ENCODE measurements at places on chromosomes 2 and 18.
A peak's percentile ranks its signal among the peaks of the same experiment; 100 is the strongest.

DNA sequence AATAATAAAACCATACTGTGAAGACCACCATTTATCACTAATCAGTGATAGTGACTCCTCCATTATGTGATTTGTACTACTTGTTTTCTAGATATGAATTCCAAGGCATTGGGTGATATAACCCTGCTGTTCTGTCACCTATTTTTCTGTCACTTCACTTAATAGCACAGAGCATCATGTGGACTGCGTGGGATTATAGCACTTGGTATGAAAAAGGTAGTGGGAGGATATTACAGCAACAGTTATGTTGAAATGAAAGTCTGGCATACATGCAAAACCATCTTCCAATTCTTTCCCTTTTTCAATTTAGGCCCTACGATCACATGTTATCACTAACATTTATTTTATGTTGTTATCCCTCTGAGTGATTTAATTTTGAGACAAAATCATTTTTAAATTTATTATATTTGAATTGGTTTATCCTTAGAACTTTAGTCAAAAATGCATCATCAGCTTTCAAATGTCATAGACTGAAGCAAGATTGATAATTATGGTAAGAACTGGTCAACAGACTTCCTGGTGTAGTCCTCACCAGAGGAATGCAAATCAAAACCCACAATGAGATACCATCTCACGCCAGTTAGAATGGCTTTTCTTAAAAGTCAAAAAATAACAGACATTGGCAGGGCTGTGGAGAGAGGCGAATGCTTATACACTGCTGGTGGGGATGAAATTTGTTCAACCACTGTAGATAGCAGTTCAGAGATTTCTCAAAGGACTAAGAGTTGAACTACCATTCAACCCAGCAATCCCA is 242.6 kb downstream of the IKZF2 start:
- DNase-seq, result no peak

DNA sequence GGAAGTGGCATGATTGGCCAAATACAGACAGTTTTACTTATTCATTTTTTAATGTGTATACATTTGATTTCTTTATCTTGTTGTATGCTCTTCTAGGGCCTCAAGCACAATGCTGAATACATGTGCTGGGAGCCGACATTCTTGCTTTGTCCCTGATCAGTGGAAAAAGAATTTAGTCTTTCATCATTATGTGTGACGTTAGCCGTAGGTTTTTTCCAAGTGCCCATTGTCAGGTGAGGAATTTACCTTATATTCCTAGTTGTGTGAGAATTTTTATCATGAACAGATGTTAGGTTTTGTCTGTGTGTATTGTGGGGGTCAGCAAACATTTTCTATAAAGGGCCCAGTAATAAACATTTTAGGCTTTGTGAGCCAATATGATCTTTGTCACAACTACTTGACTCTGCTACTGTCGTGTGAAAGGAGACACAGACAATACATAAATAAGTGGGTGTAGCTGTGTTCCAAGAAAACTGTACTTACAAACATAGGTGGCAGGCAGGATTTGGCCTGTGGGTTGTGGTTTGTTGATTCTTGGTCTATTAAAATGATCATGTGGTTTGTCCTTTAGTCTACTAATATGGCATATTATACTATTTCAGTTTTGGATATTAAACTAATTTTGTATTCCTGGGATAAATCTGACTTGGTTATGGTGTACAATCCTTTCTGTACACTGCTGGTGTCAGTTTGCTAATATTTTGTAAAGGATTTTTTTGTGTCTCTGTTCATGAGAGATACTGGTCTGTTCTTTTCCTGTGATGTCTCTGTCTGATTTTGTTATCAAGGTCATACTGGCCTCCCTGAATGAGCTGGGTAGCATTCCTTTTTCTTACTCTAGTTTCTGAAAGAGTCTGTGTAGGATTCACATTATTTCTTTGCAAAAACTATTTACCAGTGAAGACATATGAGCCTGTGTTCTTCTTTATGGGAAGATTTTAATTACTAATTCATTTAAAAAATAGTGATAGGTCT is 132.2 kb upstream of the SMAD7 start:
- DNase-seq, result no peak

DNA sequence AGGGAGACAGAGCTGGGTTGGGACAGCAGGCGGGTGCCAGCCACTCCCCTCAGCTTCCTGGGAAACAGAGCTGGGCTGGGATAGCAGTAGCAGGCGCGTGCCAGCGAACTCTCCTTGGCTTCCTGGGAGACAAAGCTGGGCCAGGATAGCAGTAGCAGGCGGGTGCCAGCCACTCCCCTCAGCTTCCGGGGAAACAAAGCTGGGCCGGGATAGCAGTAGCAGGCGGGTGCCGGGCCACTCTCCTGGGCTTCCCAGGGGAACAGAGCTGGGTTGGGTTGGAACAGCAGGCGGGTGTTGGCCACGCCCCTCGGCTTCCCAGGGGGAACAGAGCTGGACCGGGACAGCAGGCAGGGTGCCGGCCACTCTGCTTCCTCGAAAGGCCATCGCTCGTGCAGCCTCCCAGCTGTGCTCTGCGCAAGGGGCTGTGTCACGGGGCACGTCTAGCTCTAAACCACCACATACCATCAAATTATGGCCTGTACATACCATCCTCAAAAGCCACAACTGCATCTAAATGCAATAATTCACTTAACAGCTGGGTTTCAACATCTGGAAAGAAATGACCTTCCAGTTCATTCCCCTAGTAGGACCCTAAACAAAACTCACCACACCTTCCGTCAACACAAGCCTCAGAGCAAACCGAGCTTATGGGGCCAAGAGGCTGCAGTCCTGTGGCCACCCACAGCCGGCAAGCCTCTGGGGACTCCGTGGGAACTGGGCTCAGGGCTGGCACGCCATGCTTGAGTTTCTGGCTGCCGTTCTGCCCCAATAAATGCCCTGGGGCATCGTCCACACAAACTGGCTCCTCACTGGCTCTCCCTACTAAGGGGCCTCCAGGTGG is 228.3 kb downstream of the TWIST2 start:
- DNase-seq, result no peak

- DNase-seq, result no peak
Observed at GRCh38 chr2:191854382-191855372, 7.8 kb upstream of the CAVIN2 start.

DNA sequence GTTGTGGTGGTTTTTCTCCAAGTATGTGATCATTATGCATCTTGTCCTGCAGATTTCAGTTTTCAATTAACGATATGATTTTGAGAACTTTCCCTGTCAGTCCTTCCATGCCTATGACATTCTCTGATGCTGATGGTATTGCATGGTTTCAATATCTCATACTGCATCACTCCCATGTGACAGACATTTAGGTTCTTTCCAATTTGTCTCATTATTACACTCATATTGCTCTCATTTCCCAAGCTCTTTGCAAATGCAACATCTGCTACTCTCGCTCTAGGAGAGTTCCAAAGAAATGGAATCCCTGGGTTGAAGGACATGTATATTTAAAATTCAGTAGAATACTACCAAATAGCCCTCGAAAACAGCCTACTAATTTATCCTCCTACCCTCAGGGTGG is 125.5 kb downstream of the MARCHF4 start:
- DNase-seq, result no peak

DNA sequence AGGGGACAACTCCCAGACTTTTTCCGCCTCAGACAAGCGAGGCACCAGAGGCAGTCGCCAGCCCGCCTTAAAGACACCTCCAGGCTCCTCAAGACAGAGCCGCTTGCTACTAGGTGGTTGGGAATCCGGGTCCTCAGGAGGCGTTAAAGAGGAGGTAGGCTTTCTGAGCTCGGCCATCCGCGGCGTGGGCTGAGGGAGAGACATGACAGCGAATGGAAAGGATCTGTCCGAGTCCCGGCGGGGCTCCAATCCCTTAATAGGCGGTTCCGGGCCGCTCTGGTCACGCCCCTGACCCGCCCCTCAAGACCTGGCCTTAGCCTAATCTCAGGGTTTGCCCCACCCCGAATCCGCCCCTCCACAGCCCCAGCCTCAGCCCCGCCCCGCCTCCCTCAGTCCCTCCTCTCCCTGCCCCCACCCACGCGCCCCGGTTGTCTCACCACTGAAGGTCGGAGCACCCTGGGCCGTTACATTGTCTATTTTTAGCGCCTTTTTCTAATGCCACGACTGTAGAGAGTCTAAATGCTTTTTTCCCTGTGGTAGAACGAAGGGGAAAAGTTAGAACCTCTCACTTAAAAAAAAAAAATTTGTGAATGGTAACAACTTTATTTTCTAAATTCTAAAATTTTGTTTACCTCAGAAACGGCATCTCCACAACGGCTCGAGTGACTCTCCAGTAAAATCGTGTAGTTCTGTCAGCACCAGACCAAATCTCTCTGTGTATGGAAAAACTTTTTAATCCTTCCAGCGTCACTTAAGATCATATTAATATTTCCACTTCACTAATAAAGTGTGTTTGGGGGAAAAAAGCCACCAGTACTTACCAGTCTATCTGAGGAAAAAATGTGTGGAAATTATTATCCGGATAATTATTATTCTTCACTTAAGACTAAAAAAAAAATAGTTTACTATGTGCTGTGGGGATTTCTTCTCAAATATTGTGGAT is at the start of gene RAD51AP2:
Gene RAD51AP2 (minus strand): TSS at position 229 of the 943 bp plus-strand sequence. CDS start 25 bp downstream, at position 204.
- no peak for DNase-seq

DNA sequence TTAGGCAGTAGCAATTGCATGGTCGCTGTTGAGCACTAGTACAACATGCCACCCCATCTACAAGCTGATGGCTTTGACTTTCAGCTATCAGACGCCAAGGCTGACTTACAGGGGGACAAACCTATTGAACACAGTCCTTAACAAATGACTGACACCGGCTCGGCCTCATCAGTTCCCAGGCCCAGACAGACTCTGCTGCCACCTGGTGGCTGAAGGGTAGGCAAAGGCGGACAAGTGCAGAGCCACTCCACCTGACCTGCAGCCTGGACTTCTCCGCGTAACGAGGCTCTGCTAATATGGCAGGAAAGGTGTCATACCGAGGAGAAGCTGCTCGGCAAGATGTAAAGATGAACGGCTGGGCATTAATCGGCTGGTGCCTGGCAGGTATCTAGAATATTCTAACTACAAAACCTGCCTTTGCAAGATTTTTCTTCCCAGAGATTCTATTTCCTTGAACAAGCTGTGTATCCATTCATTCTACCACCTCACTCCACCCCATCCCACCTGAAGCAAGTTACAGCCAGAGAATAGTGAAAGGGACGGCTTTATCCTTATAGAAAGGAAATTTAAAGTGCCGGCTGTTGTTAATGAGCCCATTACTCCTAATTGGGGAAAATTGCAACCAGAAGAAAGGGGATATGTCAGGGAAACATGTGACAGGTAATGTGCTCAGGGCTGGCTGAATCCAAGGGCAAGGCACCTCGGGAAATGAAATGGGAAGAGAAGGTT is 67.4 kb downstream of the STEAP3 start:
- peak; percentile 51 for DNase-seq

DNA sequence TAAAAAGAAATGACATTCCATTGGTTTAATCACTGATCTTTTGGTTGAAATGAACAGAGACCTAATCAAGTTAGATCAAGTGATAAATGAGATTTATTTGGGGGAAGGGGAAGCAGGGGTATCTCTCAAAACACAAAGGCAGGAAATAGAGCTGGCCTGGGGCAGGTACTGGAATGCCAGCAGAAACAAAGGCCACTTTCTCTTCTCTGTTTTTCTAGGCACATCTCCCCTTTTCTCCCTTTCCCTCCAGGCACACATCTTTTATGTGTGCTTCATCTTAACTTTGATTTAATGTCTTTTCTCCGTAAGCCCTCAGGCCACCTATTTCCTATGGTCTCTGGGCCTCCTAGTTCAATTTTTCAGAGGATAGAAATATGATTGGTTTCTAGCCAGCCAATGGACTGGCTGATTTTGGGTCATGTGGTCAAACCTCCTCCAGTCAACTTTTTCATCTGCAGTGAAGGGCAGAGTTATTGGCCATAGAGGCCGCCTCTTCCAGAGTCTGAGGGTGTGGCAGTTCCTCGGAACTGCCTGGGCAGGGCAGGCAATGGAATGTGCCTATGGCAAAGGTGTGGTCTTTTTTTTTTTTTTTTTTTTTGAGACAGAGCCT is 58.9 kb upstream of the FAM136A start:
- no peak for DNase-seq

DNA sequence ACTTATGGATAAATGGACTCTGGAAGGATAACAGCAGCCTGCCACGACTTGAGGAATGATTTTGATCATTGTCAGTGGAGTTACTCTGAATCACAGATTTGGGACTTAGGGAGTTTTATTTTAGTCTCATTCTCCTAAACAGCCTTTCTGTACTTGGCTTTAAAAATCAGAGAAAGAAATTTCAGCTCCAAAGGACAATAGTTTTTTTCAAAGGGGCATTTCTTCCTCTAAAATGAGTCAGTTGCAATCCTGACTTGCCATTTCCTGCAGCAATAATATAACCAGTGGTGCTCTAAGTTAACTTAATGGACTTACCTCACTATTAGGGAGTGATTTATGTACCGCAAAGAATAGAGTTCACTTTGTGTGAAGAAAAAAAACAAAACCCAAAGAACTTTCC is 35.1 kb upstream of the MTX2 start:
- no peak for DNase-seq

DNA sequence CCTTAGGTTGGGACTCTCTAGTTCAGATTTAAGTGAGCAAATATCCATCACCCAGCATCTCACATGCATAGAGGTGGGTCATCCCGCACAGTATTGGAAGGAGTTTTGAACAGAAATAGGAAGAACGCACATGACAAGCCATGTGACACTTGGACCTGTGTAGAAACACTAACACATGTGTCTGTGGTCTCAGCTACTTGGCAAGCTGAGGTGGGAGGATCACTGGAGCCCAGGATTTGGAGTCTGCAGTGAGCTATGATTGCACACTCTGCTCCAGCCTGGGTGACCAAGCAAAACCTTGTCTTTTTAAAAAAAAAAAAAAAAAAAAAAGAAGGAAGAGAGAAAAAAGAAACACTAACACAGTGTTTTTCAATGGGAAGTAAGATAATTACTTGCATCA is 5.4 kb upstream of the MTCL1 start:
- DNase-seq, result no peak

GRCh38 chr2:215080545-215080944 is 57.9 kb downstream of the ABCA12 start:
- DNase-seq, result no peak

DNA sequence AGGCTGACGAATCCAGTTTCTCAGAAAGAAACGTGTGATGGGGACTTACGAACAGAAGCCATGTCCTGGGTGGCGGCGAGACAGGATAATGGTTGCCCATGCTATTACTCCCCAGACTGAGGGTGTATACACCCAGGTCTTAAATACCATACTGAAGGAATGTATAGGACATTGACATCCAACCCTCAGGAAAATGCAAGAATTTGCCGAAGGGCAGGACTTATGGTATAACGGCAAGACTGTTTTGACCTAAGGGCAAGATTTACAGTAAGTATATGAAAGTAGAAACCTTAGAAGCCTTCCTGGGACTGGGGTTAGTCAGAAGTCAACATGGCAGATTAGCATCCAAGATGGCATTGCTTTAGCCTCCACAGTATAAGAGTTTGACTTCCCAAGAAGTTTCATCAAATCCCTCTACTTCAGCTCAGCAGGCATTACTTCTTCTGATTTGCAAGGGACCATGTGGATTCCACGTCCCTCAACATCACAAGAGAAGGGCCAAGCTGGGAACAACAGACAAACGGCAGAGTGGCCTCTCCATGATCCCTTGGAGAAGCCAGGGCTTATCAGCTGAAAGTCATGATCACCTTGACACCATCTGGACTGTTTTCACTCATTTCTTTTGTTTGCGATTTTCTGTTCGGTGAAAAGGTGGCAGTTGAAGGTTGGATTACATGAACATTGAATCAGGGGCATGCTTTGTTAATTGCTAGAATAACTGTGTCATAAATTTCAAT is 21.1 kb downstream of the ST3GAL5 start:
- DNase-seq, result no peak

Measured in stimulated activated CD8-positive, alpha-beta memory T cell treated with anti-CD3 and anti-CD28 coated beads, Interleukin-12 subunit alpha, Interleukin-12 subunit beta, amount 100 ng/mL, for 1 hour (primary cell).